ENCODE measurements at places on chromosomes 6 and 20.

DNA sequence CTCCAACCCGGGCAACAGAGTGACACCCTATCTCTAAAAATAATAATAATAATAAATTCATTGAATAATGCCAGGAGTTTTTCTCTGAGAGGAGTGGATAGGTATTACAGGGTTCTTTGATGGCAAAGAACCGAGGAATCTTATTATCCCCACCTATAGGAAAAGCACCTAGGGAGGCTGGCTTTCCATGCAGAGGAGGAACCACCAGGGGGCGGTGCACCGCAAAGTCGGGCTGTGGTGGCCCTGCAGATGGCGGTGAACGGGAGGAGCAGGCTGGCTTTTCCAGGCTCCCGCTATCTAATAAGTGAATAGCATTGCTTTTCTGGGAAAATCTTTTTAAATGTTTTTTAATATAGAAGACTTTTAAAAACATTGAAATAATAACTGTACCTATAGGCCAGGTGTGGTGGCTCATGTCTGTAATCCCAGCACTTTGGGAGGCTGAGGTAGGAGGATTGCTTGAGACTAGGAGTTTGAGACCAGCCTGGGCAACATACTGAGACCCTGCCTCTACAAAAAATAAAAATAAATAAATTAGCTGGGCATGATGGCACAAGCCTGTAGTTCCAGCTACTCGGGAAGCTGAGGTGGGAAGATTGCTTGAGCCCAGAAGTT is 864.2 kb downstream of the KIF16B start:
- DNase-seq: no peak

DNA sequence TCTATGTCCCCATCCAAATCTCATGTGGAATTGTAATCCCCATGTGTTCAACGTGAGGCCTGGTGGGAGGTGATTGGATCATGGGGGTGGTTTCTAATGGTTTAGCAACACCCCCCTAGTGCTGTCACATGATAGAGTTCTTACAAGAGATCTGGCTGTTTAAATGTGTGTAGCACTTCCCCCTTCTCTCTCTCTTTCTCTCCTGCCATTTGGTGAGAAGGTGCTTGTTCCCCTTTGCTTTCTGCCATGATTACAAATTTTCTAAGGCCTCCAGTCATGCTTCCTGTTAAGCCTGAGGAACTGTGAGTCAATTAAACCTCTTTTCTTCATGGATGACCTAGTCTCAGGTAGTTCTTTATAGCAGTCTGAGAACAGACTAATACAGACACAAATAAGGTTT is 165.4 kb downstream of the OGFRL1 start:
- no peak for DNase-seq

GRCh38 chr6:40778918-40779317 is 191.8 kb upstream of the LRFN2 start:
- no peak for DNase-seq

DNA sequence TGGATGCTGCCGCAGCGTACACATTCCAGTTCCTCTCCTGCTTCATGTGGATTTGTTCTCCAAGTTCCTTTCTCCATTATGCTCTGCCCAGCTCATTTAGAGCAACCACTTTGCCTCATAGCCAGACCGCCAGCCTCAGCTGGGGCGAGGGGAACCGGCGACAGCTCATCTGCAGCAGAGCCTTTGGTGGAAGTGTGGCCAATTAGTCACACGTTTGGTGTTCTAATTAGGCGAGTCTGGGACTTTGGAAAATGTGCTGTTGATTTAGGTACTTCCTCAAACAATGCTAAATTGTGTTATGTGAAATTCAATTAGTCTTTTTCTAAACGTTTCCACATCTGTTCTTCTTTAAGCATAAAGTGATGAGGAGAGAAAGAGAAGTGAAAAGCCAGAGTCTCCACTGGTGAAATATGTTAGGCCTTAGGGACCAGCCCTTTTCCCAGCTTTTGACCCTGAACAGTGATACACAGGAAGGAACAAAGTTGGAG is 217.9 kb downstream of the TBX18 start:
- no peak for DNase-seq

DNA sequence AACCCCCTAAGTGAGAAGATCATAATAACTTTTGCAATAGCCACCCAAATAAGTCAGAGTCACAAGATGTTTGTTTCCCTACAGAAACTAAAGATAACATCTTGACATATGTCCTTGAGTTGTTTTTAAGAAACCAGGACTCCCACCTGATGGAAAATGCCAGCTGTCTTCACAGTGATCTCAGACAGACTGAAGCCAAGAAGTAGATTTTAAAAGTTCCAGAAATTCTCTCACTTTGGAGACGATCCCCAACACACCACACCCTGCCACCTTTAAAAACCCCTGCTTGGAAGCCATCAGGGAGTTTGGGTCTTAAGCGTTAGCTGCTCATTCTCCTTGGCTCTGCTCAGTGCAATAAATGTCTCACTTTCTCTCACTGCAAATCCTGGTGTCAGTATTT is 63.0 kb downstream of the GPR6 start:
- DNase-seq: no peak

GRCh38 chr6:108711071-108711470 is 137.2 kb upstream of the ARMC2 start:
- no peak for DNase-seq

DNA sequence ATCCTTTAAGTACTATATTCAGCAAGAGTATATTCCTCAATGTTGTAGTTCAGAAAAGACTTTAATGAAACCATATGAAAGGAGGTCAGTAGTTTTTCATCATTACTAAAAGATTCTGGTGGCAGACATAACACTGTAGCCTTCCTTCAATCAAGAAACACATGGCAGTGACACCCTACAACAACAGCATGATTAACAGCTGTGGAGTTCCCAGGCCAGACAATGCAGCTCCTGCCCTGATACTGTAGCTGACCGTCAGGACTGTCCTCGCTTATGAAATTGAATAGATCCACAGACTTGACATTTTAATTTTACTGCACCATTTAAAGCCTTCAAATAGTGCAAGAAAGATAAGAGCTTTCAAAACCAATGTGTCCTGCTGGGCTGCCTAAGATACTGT is 43.6 kb downstream of the USP45 start:
- DNase-seq: no peak

- DNase-seq: no peak
These were observed 226.8 kb upstream of the PDE10A start for GRCh38 chr6:165889636-165890403.

GRCh38 chr6:29553268-29554057 is 6.1 kb downstream of the UBD start:
- DNase-seq: no peak

- DNase-seq: no peak
These were observed 19.3 kb downstream of the FGD2 start for GRCh38 chr6:37024656-37025337.

DNA sequence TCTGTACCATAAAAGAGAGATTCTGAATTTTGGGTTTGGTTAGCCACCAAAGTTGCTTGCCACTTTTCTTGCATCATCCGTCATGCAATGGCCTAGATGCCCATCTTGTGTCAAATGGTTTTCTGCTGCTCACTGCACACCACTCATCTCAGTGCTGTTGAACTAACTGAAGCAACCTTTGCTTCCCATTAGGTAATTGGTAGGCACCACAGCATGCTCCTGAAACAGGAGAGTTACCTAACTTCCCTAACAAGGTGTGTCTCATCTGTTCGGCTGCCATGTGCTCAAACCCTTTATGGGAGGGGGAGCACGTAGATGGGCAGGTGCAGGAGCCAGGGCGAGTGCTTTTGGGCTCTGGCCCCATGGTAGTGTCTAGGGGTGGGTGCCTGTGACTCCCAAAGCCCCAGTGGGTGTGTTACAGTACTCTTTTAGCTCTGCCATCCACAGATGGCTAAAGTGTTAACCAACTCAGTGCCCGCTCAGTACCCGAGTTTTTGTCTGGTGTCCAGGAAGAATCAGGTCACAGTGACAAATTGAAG is 147.4 kb upstream of the SPACA1 start:
- no peak for DNase-seq

- DNase-seq: no peak
These were observed 104.8 kb downstream of the BCKDHB start for GRCh38 chr6:80211286-80211685.

GRCh38 chr6:78523622-78524021 is 343.7 kb upstream of the IRAK1BP1 start:
- no peak for DNase-seq

DNA sequence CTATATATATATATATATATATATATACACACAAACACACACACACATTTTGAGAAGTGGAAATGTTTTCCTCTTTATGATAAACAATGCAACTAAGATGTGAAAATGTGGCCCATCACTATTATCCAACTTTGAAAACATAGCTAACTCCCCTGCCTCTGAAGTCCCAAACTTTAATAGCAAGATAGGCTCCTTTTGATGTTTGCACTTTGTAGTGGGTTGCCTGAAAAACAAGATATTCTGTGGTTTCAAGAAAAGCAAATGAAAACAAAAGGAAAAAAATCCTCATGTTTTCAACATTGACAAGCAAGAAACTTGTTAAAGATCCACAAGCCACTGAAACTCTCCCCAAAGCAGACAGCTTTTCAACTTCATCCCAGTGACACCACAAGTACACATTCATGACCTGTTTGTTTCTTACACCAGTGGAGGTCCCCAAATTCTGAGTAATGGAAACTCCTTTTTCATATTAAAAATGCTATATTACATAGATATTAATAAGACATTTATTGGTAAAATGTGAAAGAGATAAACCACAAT is 90.0 kb downstream of the IPCEF1 start:
- no peak for DNase-seq

DNA sequence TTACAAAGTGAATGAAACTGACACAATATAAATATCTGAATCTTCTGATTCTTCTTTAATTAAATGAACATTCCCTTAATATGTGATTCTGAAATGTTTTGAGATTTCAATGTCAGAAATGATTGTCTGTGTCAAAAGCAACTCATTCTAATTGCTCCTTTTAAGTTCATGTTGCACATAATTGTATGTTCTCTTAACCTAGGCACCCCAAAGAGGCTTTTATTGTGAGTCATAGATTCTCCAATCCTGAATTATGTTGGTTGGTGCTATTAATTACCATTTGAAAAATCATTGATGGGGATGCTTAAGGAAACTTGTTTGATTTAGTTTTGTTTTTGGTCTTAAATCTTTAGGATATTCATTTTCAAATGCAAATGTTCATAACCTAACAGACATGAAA is 829.7 kb upstream of the CITED2 start:
- DNase-seq: no peak

DNA sequence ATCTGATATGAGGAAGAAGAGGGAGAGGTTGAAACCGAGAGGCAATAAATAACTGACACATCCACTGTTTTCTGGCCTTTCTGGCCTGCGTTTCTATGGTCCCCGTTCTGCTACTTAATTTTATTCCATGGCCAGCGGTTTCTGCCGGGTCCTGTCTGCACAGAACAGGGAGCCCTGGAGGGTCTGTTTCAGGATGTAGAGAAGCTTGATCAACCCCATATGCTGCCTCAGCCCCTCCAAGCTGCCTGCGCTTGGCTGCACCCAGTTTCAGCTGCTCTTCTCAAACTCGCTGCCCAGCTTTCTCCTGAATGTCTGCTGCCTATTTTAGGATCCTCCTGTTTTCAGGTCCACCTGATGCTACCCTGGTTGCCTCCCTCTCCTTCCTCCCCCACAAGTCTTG is 18.5 kb upstream of the PACSIN1 start:
- DNase-seq: no peak

DNA sequence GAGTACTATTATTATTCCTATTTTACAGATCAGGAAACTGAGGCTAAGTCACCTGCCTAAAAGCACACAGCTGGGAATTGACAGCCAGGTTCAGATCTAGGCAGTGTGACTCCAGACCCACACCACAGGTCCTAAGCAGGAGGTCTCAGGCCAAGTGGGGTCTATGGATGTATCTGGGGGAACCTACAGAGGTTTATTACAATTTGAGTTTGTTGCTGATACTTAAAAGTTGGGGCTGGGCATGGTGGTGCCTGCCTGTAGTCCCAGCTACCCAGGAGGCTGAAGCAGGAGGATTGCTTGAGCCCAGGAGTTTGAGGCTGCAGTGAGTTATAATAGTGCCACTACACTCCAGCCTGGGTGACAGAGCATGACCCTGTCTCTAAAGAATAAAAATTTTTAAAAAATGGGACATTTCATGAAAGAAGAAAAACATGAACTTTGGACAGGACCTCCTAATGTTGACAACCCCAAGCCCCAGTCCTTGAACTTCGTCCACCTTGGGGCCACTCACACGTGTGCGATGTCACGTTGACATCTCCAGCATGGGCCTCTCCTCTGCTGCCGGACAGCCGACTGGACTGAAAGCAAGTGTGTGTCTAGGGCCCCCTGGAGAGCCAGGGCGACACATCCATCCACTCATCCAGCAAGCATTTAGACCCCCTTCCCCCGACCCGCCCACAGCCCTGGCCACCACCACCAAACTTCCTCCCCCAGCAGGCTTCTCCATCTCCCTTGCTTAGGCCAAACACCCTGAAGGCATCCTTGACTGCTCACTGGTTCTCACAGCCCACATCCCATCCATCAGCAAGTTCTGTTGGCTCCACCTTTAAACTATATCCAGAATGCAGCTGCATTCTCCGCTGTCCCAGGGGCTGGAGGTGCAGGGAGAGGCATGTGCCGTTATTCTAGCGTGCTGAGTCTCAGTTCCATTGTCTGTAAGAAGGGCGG is 40.0 kb downstream of the NOL4L start:
- DNase-seq: no peak

- DNase-seq: no peak
These were observed 86.0 kb downstream of the MBOAT1 start for GRCh38 chr6:20126102-20126752.

- no peak for DNase-seq
These were observed 4.1 kb upstream of the HSPA12B start for GRCh38 chr20:3728354-3728753.

- DNase-seq: no peak
These were observed 14.1 kb upstream of the PFDN4 start for GRCh38 chr20:54193817-54194216.

- no peak for DNase-seq
These were observed 169.7 kb upstream of the TNFAIP3 start for GRCh38 chr6:137697267-137697938.

DNA sequence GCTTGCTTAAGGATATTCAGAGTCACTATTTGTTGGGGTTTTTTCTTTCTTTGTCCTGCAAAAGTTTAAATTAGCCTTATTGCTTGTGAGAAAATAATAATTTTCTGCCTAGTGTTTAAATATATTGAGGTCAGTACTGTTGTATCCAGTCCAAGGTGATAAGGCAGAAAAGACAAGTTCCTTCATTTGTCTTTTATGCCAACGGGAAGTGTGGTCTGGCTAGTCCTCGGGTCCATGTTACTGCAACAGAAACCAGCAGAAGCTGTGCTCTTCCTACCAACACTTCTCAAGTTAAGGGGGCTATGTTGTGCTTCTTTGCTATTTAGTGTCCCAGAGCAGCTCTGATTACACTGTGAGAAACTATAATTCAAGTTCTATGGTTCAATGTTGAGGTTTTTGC is 301.1 kb downstream of the TBC1D7 start:
- no peak for DNase-seq

- DNase-seq: no peak
These were observed 59.6 kb downstream of the PPP1R14C start for GRCh38 chr6:150202404-150202803.

GRCh38 chr6:32883789-32884188 is 29.8 kb downstream of the PSMB9 start:
- no peak for DNase-seq

GRCh38 chr20:32544260-32544722 is 40.8 kb downstream of the NOL4L start:
- no peak for DNase-seq

- no peak for DNase-seq
These were observed 2.9 kb upstream of the BMP6 start for GRCh38 chr6:7723041-7723447.

Data from NCI-H1436 treated with DMSO at 0.1 percent for 48 hours (cell line).